ENCODE measurements at places on chromosomes 13 and 19.

DNA sequence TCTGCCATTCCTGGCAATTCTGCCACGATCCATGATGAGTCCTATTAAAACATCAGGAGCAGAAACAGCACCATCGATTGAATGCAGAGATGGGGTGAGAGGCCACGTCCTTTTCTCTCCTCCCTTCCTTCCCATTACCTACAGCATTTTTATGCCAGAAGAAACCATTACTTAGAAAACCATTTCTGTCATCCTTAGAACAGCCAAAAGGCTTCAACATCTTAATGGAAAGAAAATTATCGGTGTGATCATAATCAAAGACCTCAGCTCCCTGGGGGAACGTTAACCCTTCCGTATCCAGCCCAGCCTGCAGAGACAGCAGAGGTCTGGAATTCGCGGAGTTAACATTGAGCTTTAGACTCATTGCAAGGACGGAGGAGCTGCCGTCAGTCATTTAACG lies 56.0 kb upstream of the SIAH3 start:
- DNase-seq: no peak

DNA sequence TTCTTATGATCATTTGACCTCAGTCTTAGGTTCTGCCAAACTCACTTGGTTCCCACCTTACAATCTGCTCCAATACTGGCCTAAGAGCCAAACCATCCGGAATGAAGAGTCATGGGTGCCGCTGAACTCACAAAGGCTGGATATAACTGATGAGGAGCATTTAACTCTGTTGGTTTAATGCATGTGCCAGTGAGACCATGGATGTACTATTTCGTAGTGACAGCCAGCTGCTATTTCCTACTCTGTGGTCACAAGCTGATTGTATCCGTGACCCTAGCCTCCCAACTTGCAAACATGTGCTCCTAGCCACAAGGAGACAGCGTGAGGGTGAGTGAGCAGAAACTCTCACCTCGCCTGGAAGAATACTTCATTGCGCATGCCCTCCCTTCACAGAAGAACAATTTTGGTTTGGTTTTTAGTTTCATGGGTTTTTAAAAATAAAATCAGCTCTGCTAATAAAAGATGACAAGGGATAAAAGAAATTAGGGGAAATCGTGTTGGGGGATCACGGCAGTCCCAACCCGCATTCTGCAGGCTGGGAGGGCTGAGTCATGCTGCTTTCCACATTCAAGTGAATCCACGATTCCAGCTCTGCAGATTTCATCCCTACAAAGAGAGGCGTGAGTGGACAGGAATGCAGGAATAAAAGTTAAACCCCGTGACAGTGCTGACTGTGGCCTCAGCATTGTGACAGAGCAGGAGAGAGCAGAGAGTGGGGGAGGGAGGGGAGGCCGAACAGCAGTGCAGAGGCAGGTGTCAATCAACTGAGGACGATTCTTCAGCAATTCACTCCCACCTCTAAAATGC lies 66.8 kb upstream of the RAP2A start:
- DNase-seq: no peak

GRCh38 chr13:103883164-103883563 lies 816.9 kb upstream of the SLC10A2 start:
- DNase-seq: no peak

- no peak for DNase-seq
Measured at GRCh38 chr13:72700509-72700908, 26.9 kb downstream of the MZT1 start.

DNA sequence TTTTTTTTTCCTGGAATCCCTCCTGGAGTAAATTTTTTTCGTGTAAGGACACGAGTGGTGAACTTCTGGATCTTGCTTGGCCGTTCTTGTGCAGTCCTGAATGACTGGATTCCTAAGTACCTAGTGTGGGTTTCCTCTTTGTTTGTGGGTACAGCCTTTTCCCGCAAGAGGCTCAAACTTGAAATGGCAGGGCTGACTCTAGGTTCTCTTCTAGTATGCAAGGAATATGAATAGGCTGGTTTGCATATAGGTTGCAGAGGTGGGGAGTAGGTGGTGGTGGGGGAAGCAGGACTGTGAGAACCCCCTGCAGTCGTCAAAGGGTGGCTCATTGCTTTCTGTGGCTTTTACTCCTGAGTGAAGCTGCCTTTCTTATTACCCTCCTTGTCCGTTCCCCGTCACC lies 13.6 kb downstream of the UBAC2 start:
- DNase-seq: no peak

- no peak for DNase-seq
Measured at GRCh38 chr13:109844396-109844795, 58.0 kb upstream of the IRS2 start.

- DNase-seq: peak; percentile 19
Measured at GRCh38 chr19:33302175-33302973, at the start of gene CEBPA. TSS of gene CEBPA (minus strand) at chr19:33302534. CDS start at chr19:33302414, 120 bp downstream.

DNA sequence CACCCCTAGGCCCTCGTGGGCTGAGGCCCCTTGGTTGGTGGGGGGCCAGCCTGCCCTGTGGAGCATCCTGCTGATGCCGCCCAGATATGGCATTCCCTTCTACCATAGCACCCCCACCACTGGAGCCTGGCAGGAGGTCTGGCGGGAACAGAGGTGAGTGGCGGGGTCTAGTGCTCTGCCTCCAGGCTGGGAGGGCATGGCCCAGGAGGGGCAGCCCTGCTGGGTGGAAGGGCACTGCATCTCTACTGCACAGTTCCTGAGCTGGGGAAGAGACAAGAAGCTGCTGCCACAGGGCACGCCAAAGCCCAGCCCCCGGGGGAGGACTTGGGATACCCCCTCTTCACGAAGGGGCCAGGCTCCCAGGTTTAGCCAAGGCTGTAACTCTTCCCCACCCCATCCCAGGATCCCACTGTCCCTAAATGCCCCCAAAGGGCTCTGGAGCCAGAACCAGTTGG lies 2.4 kb upstream of the KMT2B start:
- DNase-seq: no peak

GRCh38 chr19:53953383-53953782 lies 9.4 kb upstream of the CACNG8 start:
- no peak for DNase-seq

- DNase-seq: no peak
Measured at GRCh38 chr13:75739244-75739868, 103.2 kb downstream of the LMO7 start.

DNA sequence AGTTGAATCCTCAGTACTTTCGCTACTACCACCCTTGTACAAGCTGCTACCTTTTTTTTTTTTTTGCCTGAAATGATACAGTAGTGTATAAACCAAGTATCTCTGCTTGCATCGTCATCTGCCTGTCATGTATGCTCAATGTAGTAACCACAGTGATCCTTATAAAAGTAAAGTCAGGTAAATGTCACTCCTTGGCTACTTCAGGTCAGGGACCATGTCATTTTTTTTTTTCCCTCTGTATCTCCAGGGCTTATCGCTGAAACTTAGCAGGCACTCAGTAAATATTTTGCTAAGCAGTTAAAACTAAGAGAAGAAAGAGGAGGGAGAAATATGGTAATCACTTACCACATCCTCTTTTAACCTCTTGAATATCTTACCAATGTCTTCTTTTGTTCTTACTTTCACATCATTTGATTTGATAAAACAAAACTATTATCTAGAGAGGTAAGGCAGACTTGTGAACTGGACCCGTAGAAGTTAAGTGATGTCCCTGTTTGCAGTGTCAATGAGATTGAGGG lies 96.8 kb upstream of the KLF12 start:
- DNase-seq: no peak

GRCh38 chr13:20127562-20128458 lies 33.0 kb downstream of the GJA3 start:
- no peak for DNase-seq

GRCh38 chr19:58196901-58197616 lies 14.2 kb downstream of the ZNF274 start:
- DNase-seq: no peak

GRCh38 chr19:5081443-5082161 lies 112.7 kb downstream of the KDM4B start:
- DNase-seq: no peak

DNA sequence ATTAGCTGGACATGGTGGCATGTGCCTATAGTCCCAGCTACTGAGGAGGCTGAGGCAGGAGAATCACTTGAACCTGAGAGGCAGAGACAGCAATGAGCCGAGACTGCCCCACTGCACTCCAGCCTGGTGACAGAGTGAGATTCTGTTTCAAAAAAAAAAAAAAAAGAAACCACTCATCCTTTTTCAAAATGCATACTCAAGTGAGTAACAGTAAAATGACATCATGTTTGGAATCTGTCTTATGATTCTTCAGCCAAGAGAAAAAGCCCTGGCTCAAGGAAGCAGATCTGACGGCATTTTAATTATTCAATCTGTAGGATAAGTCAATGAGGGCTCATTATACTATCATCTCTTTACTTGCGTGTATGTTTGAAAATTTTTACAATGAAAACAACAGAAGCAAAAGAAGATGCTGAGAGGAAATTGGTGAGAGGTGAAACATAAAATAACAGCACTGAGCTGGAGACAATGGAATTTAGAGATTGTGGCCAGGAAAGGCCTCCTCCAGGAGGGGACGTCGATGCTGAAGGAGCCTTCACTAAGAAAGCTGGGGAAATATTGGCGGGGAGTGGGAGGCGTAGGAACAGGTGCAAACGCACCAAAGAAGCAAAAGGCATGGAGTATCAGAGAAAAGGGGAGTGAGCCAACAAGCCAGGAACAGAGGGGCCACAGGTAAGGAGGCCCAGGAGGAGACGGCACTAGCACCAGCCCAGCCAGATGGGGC lies 12.9 kb upstream of the CCNE1 start:
- no peak for DNase-seq

DNA sequence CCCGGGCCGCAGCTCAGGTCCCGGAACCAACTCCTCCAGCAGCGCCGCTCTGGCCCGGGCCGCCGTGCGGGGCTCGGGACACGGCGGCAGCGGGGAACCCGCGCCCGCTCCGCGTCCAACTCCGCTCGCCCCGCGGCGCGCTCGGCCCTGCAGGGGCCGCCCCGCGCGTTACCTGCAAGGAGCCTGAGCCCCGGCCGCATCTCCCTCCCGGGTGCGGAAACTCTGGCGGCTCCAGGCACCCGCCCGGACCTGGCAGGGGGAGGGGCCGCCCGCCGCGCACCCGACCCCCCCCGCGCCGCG lies at the start of gene TMTC4:
Gene TMTC4, minus strand, starts transcription at position 224 of the 300 bp plus-strand sequence. CDS start 4,433 bp downstream, outside the sequence.
- DNase-seq: no peak

DNA sequence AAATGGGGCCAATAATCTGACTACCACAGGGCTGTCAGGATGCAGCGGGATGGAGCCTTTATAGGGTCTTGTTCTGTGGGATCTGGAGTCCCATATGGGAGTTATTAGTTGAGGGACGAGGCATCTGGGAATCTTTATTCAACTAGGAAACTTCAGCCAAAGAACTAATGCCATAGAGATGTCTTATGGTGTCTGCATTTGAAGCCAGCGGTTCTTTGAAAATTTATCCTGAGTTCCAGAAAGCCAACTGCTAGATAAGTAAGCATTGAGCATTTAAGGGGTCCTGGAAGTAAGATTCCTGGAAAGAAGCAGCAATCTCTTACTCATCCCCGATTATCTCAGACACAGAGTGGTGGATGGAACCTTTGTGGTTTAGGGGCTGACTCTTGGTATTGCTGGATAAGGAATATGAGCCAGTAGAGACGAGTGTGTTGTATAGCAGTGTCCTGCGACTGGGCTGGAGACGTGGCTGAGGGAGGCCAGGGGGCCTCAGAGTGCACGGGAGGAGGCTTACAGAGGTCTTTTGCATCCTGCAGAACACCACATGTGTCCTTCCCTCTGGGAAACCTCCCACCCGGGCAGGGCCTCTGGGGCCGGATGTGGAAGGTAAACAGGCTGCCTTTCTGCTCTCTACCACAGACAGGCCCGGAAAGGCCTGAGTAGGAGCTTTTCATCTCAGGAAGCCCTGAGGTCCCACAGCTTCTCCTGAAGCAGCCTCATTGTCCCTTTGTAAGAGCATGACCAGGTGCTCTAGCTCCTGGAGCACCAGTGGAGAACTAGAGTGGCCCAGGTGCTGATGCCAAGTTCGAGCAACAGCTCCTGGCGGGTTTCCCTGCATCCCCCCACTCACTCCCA lies 28.8 kb downstream of the ACTN4 start:
- DNase-seq: no peak

DNA sequence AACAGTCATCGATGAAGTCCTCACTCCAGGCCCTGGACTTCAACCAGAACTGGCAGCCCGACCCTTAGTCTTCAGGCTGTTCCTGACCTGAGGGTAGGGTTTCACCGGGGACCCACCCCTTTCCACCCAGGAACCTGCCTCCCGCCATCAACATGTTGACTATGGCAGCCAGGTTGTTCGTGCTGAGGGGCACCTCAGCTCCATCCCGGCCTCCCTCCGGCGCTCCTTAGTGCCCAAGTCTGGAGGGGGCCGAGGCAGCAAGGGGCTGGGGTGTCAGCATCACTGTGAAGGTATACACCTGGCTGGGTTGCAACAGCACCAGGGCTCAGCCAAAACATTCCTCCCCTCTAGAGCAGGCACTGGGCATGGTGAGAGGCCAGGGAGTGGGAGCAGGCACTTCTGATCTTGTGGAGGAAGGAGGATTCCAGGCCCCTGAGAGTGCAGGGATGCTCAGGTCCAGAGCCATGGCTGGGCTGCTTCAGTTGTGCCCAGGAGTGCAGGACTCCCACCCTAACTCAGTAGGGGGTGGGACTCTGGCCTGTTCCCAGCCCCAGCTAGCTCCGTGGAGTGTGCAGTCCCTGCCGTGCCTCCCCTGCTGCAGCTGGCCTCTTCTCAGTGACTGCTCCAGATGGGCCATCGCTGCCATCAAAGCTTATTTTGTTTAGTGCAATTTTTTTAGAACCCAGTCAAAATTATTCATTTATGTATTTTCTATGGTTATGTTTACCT lies 1445.9 kb downstream of the PCDH9 start:
- DNase-seq: no peak

DNA sequence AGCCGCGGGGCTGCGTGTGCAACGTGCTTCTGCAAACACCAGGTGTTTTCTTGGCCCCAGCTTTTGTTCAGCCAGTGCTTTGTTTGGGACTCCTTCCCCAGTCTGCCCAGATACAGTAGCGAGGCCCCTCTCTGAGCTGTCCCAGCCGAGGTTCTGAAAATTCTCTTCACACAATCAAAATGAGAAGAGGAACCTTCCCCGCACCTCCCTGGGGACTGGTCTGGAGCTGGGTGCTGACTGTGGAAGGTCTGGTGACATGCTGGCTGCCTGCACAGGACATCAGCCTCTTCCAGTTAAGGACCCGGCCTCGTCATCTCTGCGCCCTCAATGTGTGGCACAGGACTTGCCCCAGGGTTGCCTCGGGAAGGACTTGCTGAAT lies 4.2 kb downstream of the ATP4A start:
- no peak for DNase-seq

GRCh38 chr13:32147976-32148375 lies 116.4 kb downstream of the FRY start:
- DNase-seq: no peak

- DNase-seq: no peak
Measured at GRCh38 chr13:99778500-99778899, 193.1 kb downstream of the ZIC5 start.

DNA sequence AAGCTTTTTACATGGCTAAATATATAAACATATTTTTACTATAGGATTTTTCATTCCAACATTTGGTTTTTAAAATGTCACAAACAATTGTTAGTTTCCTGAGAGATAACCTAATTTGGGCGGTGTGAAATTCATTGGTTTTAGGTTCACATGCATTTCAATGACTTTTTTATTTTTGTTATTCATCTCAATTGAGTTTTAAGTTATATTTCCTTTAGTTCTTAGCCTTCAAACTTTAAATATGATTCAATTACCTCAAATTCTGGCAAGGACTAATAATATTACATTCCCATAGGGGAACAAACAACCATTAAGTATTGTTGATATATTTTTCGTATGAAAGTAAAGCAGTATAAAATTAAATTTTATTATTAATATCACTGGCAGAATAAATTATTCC lies 265.3 kb downstream of the SLITRK6 start:
- DNase-seq: no peak

- no peak for DNase-seq
Measured at GRCh38 chr13:45481688-45482087, 16.9 kb downstream of the COG3 start.

- no peak for DNase-seq
Measured at GRCh38 chr13:26606631-26607030, 49.1 kb downstream of the WASF3 start.

Measured in stimulated activated CD8-positive, alpha-beta memory T cell treated with anti-CD3 and anti-CD28 coated beads, Interleukin-7, amount 100 ng/mL, for 1 hour (primary cell).